ENCODE measurements at places on chromosomes 16 and 17. TPM values are rescaled to one million over a fixed set of nuclear protein-coding genes. Genes with fewer than 3 reads are reported as not detected.

Gene HBA2
- total RNA-seq: 248 TPM

Gene KRT36
- total RNA-seq: not detected

Gene TGFB1I1
- total RNA-seq: 34.7 TPM

Gene RAC3
- 15.5 TPM for total RNA-seq

Gene POLR3K
- total RNA-seq: 11.5 TPM

Gene FMNL1
- 51.2 TPM for total RNA-seq

DNA sequence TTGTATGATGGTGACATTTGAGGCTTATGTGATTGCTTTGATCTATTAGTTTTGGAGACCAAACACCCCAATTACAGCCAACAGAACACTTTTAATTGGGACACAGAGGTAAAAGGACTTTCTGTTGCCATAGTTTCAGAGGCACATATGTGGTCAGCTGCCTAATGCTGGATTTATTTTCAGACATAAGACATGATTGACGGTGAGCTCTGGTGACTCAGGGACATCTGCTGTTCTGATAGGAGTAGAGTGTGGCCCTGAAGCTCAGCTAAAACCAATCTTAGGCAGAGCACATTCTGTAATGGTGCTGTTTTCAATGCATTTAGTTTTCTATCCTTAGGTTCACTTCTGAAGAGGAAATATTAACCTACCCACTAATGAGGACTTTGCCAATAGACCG lies 247.1 kb downstream of the UTP18 start:
- no peak for DNase-seq

GRCh38 chr17:60416368-60416925 lies 5.8 kb upstream of the CHCT1 start:
- DNase-seq: no peak

DNA sequence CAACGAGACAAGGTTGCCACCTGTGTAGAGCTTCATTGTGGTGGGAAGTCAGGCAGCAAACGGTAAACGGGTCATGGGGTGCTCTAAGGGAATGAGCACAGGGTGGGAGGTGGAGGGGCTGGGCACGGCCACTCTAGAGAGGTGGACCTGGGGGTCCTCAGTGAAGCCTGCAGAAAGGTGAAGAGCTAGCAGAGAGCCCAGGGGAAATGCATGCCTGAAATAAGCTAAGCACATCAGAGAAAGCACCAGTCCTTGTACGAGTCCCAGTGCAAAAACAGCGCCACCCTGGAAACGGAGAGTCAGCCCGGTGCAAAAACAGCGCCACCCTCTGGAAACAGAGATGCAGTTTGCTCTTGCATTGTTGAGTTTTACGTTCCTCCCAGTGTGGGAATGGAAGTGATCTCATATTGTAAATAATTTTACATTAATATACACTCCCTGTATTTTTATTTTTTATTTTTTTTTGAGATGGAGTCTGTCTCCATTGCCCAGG lies 65.0 kb downstream of the TBC1D16 start:
- DNase-seq: peak; percentile 59

DNA sequence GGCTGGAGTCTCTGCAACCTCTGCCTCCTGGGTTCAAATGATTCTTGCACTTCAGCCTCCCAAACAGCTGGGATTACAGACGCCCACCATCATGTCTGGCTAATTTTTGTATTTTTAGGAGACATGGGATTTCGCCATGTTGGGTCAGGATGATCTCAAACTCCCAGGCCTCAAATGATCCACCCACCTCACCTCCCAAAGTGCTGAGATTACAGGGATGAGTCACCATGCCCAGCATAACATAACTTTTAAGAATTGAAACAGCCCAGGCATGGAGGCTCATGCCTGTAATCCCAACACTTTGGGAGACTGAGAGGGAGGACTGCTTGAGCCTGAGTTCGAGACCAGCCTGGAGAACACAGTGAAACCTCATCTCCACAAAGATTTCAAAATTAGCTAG lies 2.5 kb downstream of the RSL1D1 start:
- no peak for DNase-seq

DNA sequence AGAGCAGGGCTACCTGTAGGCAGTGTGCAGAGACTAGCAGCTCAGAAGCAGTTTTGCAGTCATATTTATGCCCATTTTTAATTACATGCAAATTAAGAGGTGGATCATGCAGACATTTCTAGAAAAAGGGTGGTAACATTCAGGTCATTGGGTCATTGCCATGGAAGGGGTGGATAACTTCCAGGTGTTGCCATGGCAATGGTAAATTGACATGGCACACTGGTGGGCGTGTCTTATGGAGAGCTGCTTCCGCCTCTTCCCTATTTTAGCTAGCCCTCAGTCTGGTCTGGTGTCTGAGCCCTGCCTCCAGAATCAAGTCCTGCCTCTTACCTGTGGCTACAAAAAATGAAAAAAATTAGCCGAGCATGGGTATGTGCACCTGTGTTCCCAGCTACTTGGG lies 2.8 kb upstream of the DNAI2 start:
- DNase-seq: no peak

DNA sequence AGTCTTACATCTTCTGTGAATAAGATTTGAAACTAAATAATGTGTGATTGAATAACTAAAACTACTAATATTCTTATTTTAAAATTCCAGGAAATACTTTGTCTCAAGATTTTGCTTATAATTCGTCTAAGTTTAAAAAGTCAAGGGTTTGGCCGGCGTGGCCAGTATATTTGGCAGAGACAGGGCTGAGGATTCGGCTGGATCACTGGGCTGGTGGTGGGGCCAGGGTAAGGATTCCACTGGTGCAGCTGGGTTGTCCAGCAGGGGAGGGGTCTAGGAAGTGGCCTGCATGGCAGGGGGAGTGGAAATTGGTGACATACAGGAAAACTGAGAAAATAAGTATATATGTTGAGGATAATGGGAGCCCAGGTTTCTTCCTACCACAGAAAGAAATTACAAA lies 75.7 kb downstream of the MYO1D start:
- DNase-seq: no peak

GRCh38 chr17:33284022-33284421 lies 9.1 kb downstream of the ASIC2 start:
- peak; percentile 43 for DNase-seq

DNA sequence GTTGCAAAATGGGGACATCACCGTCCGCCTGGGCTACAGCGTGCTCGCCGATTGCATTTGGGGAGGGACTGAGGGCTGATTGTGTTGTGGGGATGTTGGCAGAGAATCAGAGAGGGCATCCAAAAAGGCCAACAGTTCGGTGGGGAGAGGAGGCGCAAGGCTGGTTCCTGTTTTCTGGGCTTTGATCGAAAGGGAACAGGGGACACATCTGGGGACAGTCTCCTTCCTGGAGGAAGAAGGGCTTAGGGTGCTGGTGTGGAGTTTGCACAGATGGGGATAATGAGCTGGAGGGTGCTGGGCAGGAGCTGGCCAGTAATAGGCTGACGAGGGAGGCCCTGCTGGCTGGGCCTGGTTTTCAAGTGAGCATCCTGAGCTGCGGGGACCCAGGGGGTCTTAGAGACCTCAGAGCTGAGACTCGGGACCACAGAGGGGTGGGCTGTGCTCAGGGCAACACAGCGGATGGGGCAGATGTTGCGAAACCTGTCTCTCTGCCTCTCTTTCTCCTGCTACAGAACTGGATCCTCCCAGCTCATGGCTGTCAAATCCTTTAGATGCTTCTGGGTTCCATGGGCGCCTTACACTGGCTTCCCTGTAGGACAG lies 288.7 kb downstream of the SEC14L1 start:
- DNase-seq: no peak
